ENCODE measurements at places on chromosomes 5 and 9.

- no peak for DNase-seq
Measured at GRCh38 chr5:88825584-88826315, 57.2 kb downstream of the MEF2C start.

DNA sequence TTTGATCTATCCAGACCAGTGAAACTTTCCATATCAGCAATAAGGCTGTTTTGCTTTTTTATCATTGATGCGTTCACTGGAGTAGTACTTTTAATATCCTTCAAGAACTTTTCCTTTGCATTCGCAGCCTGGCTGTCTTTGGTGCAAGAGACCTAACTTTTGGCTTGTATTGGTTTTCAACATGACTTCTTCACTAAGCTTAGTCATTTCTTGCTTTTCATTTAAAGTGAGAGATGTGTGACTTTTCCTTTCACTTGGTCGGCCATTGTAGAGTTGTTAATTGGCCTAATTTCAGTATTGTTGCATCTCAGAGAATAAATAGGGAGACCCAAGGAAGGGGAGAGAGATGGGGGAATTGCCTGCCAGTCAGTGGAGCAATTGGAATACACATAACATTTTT lies 26.4 kb upstream of the CMYA5 start:
- DNase-seq: no peak

GRCh38 chr5:128225245-128226030 lies 141.9 kb downstream of the SLC12A2 start:
- no peak for DNase-seq

GRCh38 chr5:56725711-56726411 lies 89.5 kb upstream of the MAP3K1 start:
- DNase-seq: no peak

- DNase-seq: no peak
Measured at GRCh38 chr5:122757285-122757684, 17.6 kb upstream of the SNX2 start.

- DNase-seq: no peak
Measured at GRCh38 chr5:102290004-102290403, 6.1 kb downstream of the SLCO4C1 start.

DNA sequence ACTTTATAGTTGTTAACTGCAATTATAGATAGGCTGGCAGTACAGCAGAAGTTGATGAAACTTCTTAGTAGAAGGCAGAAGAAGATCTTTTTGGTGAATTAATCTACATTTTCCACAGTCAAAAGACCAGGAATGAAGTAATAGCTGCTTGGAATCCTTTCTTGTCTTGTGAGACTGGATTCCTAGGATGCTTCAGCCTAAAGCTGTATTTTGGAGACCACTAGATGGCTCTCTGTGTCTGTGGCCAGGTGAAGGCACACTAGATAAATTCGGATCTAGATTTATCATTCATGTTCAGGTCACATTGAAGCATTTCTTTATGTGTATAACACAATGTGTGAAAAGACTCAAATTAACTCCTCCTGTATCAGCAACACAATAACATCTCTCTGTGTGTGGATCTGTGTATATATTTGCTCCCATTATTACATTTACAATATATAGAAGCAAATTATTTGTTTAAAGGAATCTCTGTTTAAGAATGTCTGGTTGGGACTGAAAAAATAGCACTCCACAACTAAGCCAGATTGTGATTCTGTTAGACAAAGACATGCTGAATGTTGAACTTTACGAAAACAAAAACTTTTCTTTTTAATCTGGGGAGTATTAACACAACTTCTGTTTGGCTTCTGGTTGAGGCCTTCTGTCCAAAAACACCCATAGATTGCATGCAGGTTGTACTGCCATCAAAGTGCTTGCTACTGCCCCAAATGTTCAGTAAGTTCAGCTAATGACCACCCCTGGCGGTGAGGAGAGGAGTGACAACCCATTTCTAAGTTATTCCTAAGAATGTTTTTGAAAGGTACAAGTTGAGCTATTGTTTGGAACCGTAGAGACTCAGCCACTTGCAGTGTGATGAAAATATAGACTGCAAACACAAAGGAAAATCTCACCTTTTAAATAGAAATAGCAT lies 10.6 kb downstream of the GRIN3A start:
- no peak for DNase-seq

DNA sequence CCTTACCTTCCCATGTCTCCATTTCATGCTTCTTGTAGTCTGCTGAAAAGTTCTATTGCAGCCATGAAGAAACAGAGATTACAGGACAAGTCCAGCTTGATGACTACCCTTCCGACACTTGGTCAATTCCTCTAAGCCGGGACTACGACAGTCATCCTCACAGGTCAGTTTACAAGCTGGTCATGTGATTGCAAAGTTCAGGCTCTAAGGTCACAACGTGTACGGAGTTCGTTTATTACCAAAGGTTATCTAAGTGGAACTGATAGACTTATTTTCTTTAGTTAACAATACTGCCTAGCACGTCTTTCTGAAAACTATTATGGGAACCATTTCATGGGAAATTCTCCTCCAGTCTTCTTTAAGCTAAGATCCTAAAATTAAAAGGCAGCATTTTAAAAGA lies 88.5 kb upstream of the NR5A1 start:
- no peak for DNase-seq

- DNase-seq: no peak
Measured at GRCh38 chr5:145588113-145588512, 247.0 kb downstream of the PRELID2 start.

- DNase-seq: no peak
Measured at GRCh38 chr5:165039748-165040147, 1534.3 kb downstream of the MAT2B start.

DNA sequence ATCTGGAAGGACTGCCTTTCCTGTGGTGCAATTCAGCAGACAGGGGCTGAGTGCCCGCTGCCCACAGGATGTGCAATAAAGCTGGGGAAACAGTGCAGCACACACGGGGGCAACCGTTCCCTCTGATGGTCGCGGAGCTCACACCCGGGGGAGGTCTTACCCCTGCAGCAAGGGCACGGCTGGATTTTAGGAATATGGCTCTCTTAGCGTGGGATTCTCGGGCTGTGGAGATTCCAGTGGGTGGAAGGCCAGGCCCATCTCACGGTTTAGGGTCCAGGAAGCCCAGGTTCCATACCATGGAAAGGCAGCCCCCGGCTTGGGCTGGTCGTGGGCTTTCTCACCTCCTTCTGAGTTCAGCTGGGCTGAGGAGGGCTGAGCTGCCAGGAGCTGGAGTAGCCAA lies 244.1 kb downstream of the MED10 start:
- no peak for DNase-seq

DNA sequence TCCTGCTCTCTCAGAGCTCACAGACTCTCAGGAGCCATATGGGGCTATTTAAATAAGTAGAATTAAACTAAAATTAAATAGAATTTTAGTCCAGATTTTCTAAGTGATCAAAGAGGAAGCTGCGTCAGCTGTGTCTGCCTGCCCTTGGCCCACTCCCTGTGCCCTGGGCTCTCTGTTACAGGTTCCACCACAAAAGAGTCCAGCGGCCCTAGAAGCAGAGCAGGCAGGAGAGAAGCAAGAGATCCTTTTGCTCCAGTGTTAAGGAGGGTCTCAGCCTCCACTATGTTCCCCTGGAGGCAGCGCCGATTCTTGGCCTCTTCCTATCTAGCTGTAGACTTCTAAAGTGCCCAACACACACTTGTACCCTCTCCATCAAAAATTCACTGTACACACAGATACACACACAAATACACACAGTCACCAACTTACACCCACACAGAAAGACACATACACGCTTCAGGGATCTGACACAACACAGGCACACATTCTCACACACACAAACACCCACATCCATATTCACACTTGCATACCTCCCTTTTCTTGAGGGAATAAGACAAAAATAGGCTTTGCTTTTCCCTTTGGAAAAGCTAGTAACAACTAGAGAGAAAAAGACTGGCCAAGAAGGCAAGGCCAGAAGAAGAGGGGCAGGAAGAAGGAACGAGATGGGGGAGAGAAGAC lies 5.5 kb upstream of the TNIP1 start:
- DNase-seq: no peak

DNA sequence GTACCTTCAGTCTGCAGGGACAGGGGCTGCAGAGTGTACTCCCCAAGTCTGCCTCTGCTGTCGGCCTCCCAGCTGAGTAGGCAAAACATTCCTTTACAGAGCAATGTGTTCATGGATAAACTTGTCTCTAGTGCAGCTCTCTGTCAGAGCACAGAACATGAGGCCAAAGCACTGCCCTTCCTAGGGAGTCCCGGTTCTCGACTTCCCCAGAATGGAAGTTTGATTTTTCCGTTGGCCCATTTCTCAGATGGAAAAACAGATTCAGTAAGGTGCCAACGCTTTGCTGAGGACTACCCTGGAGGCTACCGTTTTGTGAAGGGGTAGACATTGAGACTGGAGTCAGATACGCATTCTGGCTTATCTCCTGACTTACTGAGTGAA lies 422 bp upstream of the TRIM32 start:
- DNase-seq: no peak

DNA sequence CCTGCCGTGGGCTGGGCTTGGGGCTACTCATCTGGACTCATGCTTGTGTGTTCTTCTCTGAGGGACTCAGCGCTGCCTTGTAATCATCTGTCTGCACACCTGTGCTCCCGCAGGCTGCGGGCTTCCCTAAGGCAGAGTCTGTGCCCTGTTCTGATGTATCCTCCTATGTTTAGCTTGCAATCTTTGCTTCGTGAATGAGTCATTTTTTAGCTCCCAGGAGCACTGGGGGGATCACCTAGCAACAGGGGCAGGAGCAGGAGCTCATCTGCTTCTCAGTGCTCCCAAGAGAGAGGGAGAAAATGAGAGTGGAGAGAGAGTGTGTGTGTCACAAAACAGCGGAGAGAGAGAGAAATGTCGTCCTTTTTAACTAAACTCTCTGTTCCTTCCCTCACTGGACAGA lies 202.4 kb upstream of the ZNF618 start:
- no peak for DNase-seq

GRCh38 chr9:98231770-98232478 lies 23.5 kb downstream of the TBC1D2 start:
- no peak for DNase-seq

- no peak for DNase-seq
Measured at GRCh38 chr5:24385070-24385469, 259.7 kb downstream of the CDH10 start.

- no peak for DNase-seq
Measured at GRCh38 chr9:18798106-18798505, 234.9 kb downstream of the SAXO1 start.

DNA sequence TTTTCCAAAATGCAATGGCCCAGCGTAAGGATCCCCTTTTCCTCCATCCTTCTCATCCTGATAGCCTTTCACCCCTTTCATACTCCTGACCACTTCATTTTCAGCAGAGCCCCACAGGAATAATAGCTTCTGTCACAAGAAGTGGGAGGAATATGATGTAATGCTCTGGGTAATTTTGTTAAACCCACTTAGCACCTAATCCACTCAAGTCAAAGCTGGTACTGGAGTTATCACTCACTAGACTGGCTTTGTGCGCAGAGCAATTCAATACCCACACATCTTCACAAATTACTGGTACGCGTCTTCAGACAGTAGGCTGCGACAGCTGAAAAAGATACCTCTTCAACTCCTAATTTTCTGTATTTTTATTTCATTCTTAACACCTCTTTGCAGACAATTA lies 2232.8 kb upstream of the WWC1 start:
- DNase-seq: no peak

DNA sequence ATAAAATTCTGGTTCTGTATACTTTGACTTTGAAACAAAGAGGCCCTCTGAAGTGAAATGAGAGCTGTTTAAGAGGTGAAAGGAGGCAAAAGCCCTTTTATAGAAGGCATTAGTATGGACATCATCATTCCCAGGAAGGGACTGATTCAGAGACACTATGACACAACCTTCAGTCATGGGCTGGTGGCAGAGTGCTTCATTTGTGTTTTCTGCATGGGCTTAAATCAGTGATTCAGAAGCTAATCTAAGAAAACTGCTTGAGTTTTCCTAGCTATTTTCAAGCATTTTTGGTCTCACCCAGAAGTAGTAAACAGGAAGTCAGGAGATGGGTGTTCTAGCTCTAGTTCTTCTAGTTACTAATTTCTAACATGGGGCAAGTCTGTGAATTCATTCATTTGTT lies 288.9 kb downstream of the TRPM3 start:
- DNase-seq: no peak

GRCh38 chr9:7671847-7672246 lies 127.7 kb downstream of the DMAC1 start:
- no peak for DNase-seq

- DNase-seq: no peak
Measured at GRCh38 chr5:154193283-154193682, 2.8 kb downstream of the GALNT10 start.

GRCh38 chr5:60366489-60366888 lies 333.5 kb downstream of the DEPDC1B start:
- no peak for DNase-seq

GRCh38 chr9:113368982-113369854 lies 7.6 kb downstream of the HDHD3 start:
- DNase-seq: no peak

GRCh38 chr9:89000371-89000781 lies 9.1 kb downstream of the S1PR3 start:
- DNase-seq: peak; percentile 69

GRCh38 chr5:147055850-147056566 lies 177.5 kb upstream of the PPP2R2B start:
- DNase-seq: no peak

DNA sequence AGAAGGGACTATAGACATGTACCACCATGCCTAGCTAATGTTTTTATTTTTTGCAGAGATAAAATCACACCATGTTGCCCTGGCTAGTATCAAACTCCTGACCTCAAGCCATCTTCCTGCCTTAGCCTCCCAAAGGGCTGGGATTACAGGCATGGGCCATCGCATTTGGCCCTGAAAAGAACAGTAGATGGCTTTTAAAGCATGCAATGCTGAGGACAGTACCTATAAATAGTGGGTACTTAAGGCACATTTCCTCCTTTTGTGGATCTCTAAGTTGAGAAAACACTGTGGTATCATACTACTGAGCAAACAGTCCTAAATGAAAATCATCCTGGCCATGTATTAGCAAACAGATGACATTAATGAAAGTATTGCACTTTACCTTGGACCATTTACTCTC lies 119.4 kb downstream of the TTC39B start:
- no peak for DNase-seq

DNA sequence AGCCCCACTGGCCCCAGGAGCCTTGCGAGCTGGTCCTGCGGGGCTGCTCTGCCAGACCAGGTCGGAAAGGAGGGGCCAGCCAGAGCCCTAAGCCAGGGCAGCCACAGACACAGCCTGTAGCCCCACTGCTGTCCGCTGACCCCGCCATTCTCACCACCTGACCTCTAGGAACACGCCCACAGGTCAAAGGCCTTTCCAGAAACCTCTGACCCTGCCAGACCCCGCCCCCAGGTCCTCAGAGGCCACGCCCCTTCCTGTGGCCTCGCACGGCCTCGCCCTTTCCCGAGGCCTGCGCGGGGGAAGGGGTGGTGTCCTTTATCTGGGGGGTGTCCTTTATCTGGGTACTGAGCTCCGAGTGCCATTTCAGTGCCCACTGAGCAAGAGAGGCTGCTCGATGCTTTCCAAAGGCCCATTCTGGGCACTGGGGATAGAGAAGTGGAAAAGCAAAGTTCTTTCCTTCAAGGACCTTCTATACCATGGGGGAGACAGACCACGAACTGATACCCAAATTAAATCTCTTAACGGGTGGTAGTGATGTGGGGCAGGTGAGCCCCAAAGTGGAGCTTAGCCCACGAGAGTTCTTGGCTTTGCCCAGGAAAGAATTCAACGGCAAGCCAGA lies 46.5 kb downstream of the P4HA2 start:
- DNase-seq: no peak

GRCh38 chr9:78596346-78596745 lies 299.4 kb downstream of the PSAT1 start:
- no peak for DNase-seq

All from coronary artery (tissue), 2 donors.